ENCODE measurements at places on chromosomes 4 and X. TPM values are rescaled to one million over a fixed set of nuclear protein-coding genes. Genes with fewer than 3 reads are reported as not detected.

CC2D2A gene
- total RNA-seq = 26.3 TPM

ANK2 gene
- 574 TPM for total RNA-seq

GPRASP3 gene
- 40.1 TPM for total RNA-seq

WDR1 gene
- total RNA-seq = 59.7 TPM

KLB gene
- total RNA-seq = 0.25 TPM

SSX1 gene
- not detected for total RNA-seq

KDM5C gene
- total RNA-seq = 105 TPM

ANAPC10 gene
- total RNA-seq = 29.0 TPM

IL3RA gene
- total RNA-seq = 1.7 TPM

FAM184B gene
- 4.4 TPM for total RNA-seq

PLA2G12A gene
- 20.4 TPM for total RNA-seq

SASH3 gene
- total RNA-seq = 0.49 TPM

IGSF1 gene
- total RNA-seq = 1.2 TPM

FAM156B gene
- total RNA-seq = 14.0 TPM

UGT2B10 gene
- not detected for total RNA-seq

DGAT2L6 gene
- total RNA-seq = not detected

F8A2 gene
- total RNA-seq = not detected

OR13H1 gene
- not detected for total RNA-seq

SSX2B gene
- not detected for total RNA-seq

DGKK gene
- total RNA-seq = 0.49 TPM

PNMA6A gene
- 13.5 TPM for total RNA-seq

EDA2R gene
- total RNA-seq = 0.49 TPM

SPOCK3 gene
- 10.8 TPM for total RNA-seq

TMEM255A gene
- 3.0 TPM for total RNA-seq

CLCN4 gene
- total RNA-seq = 66.1 TPM

ANXA10 gene
- total RNA-seq = 0.25 TPM

SPANXC gene
- not detected for total RNA-seq

TLR10 gene
- total RNA-seq = 0.74 TPM

IGFBP7 gene
- total RNA-seq = 42.0 TPM

MAMLD1 gene
- 3.7 TPM for total RNA-seq

ARHGAP6 gene
- 2.0 TPM for total RNA-seq

BEND2 gene
- under 0.01 TPM for total RNA-seq

RADX gene
- total RNA-seq = 11.1 TPM

ARSD gene
- 8.6 TPM for total RNA-seq

CPZ gene
- total RNA-seq = 2.5 TPM

NDST3 gene
- 35.4 TPM for total RNA-seq

SLC9B1 gene
- total RNA-seq = 6.4 TPM

KLKB1 gene
- 0.74 TPM for total RNA-seq

Measured in temporal lobe (tissue), 4 donors.